H54 (cell line): ENCODE measurements at places on chromosomes 2 and 18.

DNA sequence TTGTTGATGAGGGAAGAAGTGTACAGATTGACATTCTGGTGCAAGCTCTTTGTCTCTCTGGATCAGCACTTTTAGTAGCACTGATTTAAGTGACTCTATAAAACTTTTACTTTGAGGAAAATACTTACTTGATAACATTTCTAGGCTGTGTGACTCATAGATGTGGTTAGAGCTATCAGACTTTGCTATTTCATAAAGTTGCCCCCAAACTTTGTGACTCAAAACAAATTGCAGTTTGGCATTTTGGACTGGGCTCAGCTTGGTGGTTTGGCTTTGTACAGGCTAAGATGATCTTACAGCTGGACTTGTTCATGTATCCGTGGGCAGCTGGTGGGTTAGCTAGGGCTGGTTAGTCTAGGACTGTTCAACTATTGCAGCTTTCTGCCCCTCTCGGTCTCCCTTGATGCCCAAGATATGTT, 42.1 kb upstream of the GLS start:
- no peak for DNase-seq

- no peak for DNase-seq
Measured at GRCh38 chr2:144621266-144621665, 101.3 kb upstream of the ZEB2 start.

DNA sequence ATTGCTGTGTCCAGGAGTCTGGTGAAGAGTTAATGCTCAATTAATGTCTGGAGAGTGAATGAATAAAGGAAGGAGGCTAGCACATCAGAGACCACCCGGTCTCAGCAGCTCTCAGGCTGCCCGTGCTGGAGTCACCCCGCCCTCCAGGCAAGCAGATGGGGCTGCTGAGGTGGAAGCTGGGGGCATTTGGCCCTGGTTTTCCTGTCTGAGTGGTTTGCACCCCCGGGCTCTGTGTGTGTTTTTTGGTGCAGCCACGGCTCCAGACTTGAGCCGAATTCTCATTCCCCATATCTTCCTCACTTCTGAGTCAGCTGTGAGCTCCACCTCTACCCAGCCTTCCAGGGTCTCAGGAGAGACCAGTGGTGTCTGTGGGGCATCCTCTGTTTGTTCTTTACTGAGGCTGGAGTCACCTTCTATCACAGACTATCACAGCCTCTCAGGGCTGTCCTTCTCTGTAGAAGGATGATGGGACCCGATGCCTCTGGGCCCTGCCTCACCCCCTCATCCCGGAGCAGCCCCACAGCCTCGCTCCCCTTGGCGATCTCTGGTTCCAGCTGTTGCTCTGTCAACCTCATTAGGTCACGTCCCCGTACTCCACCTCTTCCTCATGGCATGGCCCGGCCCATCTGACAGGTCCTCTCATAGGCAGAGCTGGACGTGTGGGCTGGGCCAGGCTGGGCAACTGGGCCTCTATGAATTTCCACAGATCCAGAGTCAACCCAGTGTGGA, 60.8 kb downstream of the HS1BP3 start:
- DNase-seq = no peak

DNA sequence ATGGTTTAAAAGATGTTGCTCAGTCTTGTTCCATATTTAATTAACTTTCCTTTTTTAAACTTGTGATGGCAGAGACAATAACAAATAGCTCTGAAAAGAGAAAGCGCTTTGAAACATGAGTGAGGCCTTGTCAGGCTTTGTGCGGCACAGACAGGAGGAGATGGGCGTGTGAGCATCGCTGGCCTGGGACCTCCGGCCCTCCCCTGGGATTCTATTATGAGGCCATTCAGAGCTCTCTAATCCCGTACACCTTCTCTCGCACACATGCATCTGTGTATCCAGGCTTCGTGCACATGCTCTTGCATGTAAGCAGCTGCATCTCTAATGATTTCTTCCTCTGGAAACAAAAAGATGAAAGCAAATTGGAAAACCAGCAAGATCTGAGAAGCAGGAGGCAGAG, 313.7 kb downstream of the ZNF521 start:
- DNase-seq = no peak

DNA sequence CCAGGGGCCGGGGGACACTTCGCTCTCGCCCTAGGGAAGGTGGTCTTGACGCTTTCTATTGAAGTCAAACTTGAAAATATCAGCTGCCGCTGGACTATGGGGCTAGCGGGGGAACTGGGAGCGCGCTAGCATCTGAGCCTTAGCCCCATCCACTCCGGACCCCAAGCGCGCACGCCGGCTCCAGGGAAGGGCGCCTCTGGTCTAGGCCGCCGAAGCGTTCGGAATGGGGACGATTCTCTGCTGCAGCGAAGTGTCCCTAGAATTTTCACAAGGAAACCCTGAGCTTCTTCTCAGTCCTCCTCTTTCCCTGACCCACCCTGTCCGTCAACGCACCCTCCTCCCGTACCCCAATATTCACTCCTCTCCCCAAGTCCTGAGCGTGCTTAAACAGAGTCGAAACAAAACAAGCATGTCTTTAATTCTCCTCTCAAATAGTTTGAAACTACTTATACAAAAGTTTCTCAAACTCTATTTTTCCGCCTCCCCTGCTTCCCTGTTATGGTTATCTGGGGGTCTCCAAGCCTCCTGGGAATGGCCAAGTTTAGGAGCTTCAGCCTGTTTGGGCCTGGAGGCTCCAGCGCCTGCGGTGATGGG, 5.0 kb downstream of the RAX start:
- DNase-seq = no peak

DNA sequence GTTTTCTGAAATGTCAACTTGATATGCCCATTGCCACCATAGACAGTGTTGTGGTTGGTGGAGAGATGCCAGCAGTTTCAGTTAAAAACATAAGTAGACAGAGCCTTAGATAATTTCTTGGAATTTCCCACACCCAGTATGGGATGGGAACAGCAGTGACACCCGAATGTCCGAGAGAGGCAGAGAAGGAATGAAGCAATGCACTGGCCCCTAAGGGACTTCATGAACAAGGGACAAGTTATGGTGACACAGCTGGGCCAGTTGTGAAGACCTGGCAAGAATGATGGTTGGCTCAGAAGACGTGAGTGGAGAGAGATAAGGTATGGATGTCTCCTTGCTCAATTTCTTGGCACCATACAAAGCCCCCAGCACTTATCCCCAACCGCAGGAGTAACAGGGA, 165.2 kb upstream of the APCDD1 start:
- DNase-seq = no peak

- no peak for DNase-seq
Measured at GRCh38 chr2:206790311-206790935, 25.0 kb downstream of the FASTKD2 start.

- DNase-seq = peak; percentile 9
Measured at GRCh38 chr18:54822872-54823845, 5.1 kb upstream of the RAB27B start.
